ENCODE measurements at places on chromosomes 11 and 22. TPM values are rescaled to one million over a fixed set of nuclear protein-coding genes. Genes with fewer than 3 reads are reported as not detected.

FLRT1 gene
- not detected for total RNA-seq

CCDC157 gene
- 3.3 TPM for total RNA-seq

SNX32 gene
- 2.2 TPM for total RNA-seq

PATE2 gene
- total RNA-seq, result not detected

GLB1L2 gene
- total RNA-seq, result 2.3 TPM

CARNS1 gene
- total RNA-seq, result 1.1 TPM

FAT3 gene
- total RNA-seq, result not detected

NAALADL1 gene
- 11.8 TPM for total RNA-seq

C11orf52 gene
- not detected for total RNA-seq

FAM227A gene
- total RNA-seq, result not detected

XKR3 gene
- total RNA-seq, result not detected

ROBO4 gene
- total RNA-seq, result not detected

MTMR3 gene
- 34.8 TPM for total RNA-seq

GLYATL1 gene
- not detected for total RNA-seq

ANKK1 gene
- total RNA-seq, result 0.08 TPM

TRIM49 gene
- total RNA-seq, result not detected

ACO2 gene
- 65.1 TPM for total RNA-seq

CHRM4 gene
- 0.19 TPM for total RNA-seq

HEPHL1 gene
- not detected for total RNA-seq

OR5P2 gene
- total RNA-seq, result not detected

FJX1 gene
- 0.10 TPM for total RNA-seq

BCO2 gene
- total RNA-seq, result 1.9 TPM

OR5D16 gene
- total RNA-seq, result not detected

OR4D5 gene
- total RNA-seq, result not detected

GSTT2B gene
- not detected for total RNA-seq

BAIAP2L2 gene
- 1.1 TPM for total RNA-seq
